ENCODE measurements at places on chromosomes 3 and 15.

GRCh38 chr3:104521606-104522336 is 844.9 kb upstream of the ALCAM start:
- DNase-seq: no peak

DNA sequence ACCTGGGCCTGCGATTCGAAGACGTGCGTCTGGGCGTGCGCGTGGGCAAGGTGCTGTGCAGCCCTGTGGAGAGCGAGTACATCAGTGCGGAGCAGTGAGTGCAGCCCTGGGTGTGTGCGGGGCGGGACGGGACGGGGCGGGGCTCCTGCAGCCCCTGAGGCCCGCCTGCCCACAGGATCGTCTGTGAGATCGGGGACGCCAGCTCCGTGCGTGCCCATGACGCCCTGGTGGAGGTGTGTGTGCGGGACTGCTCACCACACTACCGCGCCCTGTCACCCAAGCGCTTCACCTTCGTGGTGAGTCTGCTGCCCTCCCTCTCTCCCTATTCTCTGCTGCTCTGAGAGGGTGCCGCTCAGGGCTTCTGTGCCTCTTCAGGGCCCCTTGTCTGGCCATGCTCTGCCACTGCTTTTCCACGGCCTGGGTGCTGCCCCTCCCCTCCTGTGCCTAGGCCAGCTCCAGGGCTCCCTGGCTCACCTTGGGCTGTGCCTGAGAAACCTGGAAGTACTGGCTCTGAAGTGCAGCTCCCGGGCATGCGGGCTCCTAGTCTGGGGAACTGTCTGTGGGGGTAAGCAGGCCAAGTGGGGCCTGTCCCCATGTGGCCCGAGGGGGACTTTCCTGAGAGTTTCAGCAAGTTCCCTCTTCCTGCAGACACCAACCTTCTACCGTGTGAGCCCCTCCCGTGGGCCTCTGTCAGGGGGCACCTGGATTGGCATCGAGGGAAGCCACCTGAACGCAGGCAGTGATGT is 31.8 kb downstream of the PLXNA1 start:
- no peak for DNase-seq

DNA sequence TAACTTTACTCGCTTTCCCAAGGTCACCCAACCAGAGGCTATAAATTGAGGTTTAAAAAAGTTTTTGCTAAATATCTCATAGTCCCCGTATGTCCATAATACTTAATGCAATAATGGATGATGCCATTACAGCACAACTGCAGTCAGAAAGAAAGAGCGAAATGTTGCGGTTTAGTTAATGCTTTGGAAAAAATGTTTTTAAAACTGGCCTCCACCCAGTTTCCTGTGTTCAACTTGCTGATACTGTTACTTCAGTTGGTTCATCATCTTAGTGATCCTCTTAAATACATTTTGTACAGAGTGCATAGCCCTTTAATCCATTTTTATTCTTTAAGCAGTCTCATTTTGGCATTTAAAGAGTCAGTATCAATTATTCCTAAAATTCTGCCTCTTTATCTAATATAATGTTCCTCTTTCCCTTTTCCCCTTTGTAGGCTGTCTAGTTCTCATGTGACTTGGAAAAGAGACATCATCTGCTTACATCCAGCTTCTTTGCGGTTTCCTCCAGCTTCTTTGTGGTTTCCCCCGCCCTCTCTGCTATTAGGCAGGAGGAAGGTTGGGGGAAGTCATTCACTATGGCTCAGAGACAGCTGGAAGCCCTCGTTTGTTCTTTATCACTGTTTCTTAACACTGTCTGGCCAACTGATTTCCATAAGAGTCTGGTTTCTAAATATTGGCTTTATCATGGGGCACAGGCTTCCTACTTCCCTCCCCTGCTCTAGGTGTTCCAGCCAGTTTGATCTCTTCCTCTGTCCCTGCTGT is 154.3 kb downstream of the GOLIM4 start:
- DNase-seq: no peak

GRCh38 chr15:64985366-64986033 is 4.2 kb downstream of the SPG21 start:
- no peak for DNase-seq

DNA sequence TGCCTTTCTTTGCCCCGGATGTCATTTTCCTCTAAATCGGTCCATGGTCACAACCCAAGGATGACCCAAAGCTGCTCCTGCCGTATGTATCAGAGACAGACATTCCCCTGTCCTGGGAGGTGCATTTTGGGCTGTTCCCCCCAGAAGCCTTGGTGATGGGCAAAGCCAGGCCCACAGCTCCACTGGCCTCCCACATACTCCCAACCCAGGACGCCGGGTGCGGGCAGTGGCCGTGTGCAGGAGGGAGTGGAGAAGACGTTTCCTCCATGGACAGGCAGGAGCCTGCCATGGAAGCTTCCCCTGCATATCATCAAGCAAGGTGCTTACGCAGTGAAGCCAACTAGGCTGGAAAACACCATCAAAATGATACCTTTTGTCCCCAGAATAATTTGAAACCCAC is 175.0 kb downstream of the ATP10A start:
- no peak for DNase-seq

GRCh38 chr3:37125195-37126073 is 48.9 kb downstream of the LRRFIP2 start:
- DNase-seq: no peak

DNA sequence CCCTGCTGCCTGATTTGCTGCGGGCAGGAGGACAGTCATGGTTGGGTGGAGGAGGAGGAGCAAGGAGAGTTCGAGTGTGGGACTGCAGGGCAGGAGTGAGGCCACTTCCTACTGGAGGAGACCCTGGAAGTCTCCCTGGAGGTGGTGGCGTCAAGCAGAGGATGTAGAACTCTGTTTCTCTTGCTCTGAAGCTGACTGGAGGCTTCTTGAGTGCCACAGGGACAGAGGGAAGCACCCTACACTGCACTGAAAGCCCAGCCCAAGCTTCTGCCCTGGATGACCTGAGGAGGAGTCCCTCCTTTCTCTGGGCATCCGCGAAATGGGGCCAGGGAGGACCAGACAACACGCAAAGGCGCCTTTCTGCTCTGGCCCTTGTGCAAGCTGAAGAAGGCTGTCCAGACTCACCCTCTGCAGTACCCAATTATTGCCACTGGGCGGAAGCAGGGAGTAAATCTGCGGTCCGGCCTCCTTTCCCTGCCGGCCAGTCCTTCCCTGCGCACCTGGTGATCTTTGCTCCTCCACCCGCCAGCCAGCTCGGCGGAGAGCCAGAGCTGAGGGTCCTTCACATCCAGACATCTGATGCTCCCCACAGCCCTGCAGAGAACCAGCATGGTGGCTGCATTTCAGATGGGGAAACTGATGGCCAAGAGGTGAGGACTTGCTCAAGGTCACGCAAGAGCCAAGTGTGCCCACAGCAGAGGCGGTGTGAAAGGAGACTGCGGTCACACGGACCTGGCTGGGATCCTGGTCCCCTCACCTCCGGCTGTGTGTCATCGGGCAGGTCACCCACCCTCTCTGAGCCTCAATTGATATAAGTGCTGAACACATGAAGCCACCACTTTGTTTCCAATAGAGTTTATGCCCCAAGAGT is 207.1 kb downstream of the TBC1D2B start:
- no peak for DNase-seq

DNA sequence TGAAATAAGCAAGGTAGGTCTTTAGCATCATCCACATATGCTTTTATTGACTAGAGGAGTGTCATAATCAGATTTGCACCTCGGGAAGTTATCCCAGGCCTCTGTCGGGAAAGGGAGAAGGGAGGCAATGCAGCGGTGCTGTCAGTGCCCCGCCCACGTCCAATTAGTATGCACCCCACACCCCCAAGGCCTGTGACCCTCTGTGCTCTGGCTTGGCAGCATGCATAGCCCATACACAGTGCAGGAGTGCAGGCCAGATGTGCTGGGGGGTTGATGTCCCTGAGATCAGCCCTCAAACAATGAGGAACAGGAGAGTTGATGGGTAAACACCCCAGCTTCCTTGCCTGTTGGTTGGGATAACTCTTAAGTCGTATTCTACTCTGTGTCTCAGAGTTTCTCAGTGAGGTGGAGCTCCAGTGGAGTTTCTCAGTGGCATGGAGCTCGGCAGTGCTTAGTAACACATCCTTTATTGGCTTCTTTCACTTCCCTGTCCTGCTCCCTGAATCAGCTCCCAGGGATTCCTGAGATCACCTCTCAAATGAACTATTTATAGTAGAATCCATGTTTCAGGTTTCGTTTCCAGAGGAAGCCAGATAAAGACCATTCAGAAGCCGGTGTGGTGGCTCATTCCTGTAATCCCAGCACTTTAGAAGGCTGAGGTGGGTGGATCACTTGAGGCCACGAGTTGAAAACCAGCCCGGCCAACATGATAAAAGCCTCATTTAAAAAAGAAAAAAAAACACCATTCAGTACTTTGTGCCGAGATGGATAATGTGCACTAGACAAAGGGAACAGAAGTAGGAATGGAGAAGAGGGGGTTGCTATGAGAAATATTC is 26.7 kb upstream of the NDUFB4 start:
- DNase-seq: no peak

GRCh38 chr15:70153921-70154717 is 56.4 kb upstream of the TLE3 start:
- DNase-seq: no peak

DNA sequence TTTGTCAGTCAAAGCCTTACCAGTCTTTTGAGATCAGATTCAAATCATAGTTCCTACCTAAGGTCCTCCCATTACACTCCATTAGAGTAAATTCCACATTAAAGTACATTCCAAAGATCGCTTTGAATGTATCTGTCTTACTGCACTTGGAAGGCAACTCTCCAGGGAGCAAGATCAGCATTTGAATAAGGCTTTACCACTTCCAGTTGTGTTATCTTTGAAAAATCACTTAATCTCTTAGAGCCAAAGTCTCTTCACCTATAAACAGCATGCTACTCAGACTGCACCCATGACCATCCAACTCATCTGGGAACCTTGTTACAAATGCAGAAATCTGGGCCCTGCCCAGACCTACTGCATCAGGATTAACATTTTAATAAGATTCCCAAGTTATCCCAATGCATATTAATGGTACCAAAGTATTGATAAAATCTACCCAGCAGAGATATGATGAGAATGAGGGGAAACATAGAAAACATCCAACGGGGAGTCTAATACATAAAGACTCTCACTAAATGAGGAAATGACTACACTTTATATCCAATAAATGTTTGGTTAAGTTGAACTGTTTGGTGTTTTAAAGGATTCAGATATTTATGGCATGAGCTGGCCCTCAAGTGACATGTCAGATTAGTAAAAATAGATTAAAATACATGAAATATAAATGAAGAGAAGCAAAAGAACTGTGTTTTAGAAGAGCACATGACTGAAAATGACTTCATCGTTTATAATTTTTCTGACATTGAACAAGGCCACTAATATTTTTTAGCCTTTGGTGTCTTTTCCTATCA is 75.9 kb downstream of the TNIK start:
- no peak for DNase-seq

- DNase-seq: no peak
Observed at GRCh38 chr15:38354315-38354929, 99.5 kb upstream of the FAM98B start.

All from activated naive CD4-positive, alpha-beta T cell treated with anti-CD3 and anti-CD28 coated beads, Interleukin-2, amount 50 U/mL, for 72 hours (primary cell).